Stimulated activated naive CD8-positive, alpha-beta T cell treated with anti-CD3 and anti-CD28 coated beads, Interleukin-15, amount 100 ng/mL, for 72 hours (primary cell): ENCODE measurements at places on chromosomes 5 and 9.

DNA sequence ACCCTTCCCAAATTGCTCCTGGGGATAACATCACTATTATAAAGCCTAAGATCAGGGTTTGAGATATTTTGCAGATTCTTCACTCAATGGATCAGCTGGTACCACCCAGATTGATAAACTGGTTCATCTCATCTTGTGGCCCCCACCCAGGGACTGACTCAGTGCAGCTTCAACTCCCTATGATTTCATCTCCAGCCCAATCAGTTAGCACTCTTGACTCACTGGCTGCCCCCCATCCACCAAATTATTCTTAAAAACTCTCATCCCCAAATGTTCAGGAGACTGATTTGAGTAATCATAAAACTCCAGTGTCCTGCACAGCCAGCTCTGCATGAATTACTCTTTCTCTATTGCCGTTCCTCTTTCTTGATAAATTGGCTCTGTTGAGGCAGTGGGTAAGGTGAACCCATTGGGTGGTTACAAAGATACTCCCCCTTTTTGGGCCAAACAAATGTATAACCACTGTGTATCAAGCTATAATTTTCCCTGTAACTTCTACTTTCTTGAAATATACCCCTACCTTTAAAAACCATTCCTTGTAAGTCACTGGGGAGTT is 263.3 kb upstream of the IL12B start:
- no peak for DNase-seq

GRCh38 chr5:141908796-141909195 is 14.9 kb upstream of the DELE1 start:
- no peak for DNase-seq

DNA sequence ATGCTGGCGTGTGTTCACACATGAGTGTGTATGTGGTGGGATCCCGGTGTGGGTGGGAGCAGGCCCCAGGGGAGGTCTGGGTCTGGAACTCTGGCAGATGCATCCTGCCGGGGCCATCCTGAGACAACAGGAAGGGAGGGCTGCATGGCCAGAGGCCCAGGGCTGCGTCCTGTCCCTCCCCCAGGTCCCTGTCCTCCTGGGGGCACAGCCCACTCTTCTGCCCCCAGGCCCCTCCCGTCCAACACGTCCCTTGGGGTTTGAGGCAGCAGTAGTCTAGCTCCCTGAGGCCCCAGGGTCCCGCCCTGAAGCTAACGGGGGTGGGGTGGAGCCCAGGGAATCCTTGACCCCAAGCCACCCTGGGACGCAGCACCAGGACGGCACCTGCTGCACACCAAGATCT is 16.6 kb downstream of the FLT4 start:
- no peak for DNase-seq

DNA sequence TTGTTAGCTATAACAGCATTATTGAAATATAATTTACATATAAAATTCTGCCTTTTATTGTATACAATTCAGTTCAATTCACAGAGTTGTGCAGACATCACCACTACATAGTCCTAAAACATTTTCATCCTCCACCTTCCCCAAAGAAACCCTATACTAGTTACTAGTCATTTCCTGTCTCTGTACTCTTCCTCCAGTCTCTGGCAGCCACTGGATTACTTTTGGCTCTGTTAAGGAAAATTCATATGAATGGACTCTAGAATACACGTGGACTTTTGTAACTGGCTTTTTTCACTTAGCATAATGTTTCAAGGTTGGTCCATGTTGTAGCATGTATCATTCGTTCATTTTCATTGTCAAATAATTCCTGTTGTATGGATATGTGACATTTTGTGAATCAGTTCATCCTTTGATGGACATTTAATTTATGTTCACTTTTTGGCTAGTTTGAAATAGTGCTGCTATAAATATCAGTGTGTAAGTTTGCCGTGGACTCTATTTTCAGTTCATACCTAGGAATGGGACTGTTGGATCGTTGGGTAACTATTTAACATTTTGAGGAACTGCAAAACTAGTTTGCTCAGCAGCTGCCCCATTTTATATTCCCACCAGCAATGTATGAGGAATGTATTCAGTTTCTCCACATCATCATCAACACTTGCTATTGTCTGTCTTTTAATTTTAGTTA is 9.7 kb downstream of the ICE1 start:
- no peak for DNase-seq

DNA sequence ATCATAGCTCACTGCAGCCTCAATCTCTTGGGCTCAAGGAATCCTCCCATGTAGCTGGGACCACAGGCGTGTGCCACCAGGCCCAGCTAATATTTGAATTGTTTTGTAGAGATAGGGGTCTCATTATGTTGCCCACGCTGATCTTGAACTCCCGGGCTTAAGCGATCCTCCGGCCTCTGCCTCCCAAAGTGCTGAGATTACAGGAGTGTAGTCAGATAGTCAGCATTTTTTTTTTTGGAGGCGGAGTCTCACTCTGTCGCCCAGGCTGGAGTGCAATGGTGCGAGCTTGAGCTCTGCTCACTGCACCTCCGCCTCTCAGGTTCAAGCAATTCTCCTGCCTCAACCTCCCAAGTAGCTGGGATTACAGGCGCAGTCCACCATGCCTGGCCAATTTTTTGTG is 1.6 kb upstream of the SAR1B start:
- DNase-seq = no peak

DNA sequence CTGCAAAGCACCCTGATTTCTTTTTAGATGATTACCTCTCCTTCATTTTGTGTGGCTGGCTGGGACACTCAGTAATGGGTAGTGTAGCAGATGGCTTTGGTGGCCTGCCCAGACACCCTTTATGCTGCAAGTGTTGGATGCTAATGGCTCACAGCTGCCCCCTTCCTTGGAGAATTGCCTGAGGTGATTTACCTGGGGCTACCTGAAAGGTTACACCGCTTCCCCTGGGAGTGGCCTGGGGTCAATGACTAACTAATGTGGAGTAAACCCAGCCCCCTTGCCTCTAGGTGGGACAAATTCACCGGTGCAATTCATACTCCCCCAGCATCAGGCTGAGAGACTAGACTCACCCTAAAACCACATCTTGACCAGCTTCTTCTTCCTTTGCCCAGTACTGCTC is 23.5 kb upstream of the HAND1 start:
- DNase-seq = no peak

GRCh38 chr5:56712895-56713591 is 102.3 kb upstream of the MAP3K1 start:
- DNase-seq = no peak

- DNase-seq = no peak
Observed at GRCh38 chr5:4036861-4037260, 441.2 kb downstream of the IRX1 start.

GRCh38 chr5:125272357-125272756 is 525.9 kb upstream of the ZNF608 start:
- DNase-seq = no peak

- no peak for DNase-seq
Observed at GRCh38 chr5:6194906-6195612, 183.3 kb downstream of the MED10 start.

DNA sequence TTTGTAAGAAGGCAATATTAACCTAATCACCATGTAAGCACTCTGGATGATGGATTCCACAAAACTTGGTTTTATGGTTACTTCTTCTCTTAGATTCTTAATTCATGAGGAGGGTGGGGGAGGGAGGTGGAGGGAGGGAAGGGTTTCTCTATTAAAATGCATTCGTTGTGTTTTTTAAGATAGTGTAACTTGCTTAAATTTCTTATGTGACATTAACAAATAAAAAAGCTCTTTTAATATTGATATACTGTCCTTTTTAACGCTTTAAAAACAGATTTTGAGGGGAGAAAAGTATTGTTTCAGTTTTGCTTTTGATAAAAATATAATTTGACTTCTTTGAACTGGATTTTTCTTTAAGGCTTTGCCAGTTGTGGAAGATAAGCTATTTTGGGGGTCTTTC is 59.8 kb downstream of the LMNB1 start:
- no peak for DNase-seq

DNA sequence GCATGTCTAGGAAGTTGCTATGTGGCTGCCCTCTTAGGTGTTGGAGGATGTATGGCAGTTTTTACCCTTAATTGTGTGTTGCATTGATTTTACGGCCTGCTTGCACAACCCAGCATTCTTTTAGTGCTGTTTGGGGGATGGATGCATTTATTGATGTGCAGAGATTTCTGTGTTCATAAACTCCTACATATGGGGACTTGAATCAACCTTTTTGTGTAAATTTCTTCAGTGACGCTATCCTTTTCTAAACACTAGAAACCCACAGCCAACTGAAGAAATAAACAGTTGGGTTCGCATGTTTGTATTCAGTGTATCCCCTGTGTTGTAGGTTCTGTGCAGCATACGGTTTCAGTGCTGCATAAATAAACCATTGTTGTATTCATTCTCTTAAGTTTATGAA is 263.7 kb downstream of the RASEF start:
- no peak for DNase-seq

- no peak for DNase-seq
Observed at GRCh38 chr5:161169776-161170175, 317.8 kb upstream of the ATP10B start.

- DNase-seq = no peak
Observed at GRCh38 chr5:55900068-55900467, 48.9 kb downstream of the IL31RA start.

- DNase-seq = no peak
Observed at GRCh38 chr5:31939151-31939550, 235.0 kb downstream of the GOLPH3 start.

GRCh38 chr5:155049569-155050383 is 36.2 kb downstream of the KIF4B start:
- DNase-seq = no peak

DNA sequence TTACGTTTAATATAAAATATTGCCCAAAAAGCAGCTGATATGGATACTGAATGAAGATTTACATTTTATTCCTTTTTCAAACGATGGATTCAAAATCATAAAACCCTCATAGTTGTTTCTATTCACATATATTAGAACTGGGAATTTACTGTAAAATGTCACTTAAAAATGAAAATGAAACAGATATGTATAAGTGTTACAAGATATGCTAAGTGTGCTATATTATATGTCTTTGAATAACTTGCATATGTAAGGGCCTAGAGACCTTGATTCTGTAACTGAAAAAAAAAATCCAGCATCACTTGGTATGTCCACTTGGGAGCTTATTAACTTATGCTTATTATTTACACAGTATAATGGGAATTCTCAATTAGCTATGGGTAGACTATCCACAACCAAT is 43.2 kb downstream of the RFX3 start:
- no peak for DNase-seq

GRCh38 chr9:10036095-10036494 is 576.7 kb downstream of the PTPRD start:
- DNase-seq = no peak

- DNase-seq = no peak
Observed at GRCh38 chr5:142659405-142659804, 26.5 kb downstream of the FGF1 start.

- no peak for DNase-seq
Observed at GRCh38 chr9:28951945-28952344, 1378.7 kb upstream of the C9orf72 start.

GRCh38 chr5:83665631-83666030 is 55.0 kb downstream of the HAPLN1 start:
- DNase-seq = no peak

DNA sequence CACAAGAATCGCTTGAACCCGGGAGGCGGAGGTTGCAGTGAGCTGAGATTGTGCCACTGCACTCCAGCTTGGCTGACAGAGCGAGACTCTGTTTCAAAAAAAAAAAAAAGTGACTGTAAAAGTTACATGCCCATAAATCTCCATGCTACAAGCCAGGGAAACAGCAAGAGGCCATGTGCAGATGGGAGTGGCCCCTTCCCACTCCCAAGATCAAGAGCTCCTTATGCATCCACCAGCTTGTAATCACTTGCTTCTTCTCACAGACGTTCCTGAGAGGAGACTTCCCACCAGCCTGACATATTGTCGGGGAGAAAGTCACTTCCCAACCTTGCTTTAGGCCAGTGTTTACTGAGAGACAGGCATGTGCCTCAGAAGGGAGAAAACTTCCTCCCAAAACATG is 45.6 kb upstream of the N4BP3 start:
- DNase-seq = no peak

- no peak for DNase-seq
Observed at GRCh38 chr9:81798606-81799005, 109.3 kb upstream of the TLE1 start.

DNA sequence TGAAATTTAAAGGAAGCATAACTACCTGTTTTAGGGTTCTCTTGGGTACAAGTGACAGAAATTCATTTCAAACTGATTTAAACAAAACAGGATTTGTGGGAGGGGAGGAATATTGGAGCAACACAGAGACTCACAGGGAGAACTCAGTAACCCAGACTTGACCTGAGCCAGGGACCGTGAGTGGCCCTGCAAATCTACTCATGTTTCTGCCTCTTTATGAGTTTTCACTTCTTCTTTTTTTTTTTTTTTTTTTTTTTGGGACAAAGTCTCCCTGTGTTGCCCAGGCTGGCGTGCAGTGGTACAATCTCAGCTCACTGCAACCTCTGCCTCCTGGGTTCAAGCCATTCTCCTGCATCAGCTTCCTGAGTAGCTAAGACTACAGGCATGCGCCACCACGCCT is 405.6 kb upstream of the ZNF608 start:
- DNase-seq = no peak

DNA sequence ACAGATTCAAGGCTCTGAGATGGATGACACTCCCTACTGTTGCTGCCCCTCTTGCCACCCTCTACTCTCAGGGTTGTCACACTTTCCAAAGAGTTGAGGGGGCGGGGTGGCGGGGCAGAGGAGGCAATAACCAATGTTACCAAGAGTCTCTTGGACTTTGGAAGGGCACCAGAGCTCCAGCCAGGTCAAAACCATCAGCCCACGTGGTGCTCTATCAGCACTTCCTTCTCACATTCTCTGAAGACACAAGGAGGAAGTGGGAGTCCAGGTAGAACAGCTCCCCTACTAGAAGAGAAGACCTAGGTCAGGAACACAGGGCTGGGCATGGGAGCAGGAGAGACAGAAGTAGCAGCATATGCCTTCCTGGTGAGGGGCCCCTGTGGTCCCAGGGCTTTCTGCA is 33.0 kb upstream of the PIK3R1 start:
- no peak for DNase-seq

- DNase-seq = no peak
Observed at GRCh38 chr5:60445921-60446320, 254.0 kb downstream of the DEPDC1B start.

DNA sequence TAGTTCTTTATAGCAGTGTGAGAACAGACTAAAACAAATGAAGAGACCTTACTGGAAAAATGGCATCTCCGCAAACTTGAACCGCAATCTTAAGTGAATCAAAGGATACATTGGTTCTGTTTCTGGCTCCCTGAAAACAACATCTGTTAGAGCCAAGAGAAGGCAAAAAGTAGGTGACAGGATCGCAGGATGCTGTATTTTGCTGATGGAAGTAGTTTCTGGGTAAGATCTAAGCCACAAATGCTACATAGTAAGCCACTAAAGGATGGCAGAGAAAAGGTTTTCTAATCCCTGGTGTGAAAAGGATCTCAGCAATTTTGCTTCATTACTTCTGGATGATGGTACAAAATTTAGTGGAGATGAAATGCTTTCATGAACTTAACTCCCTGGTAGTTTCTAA is 63.3 kb upstream of the HTR4 start:
- no peak for DNase-seq

DNA sequence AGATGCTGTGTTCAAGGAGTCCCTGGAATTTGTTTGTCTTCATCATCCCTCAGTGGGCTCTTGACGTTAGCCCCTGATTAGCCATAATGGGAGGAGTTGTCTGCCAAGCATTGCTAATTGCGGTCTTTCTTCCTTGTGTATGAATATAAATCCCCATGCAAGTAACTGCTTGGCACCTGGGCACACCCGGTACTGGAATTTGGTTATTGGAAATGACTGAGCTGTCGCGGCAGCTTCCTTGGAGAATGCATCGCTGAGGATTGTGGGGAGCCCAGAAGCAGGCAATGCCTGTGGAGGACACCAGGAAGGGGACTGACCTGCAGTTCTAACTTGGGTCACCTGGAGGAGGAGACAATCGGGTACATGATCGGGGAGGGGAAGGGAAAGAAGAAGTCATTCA is 53.3 kb upstream of the CTSL start:
- DNase-seq = no peak
